GM19239 (cell line): ENCODE measurements at places on chromosomes 16 and 17.

- no peak for DNase-seq
Measured at GRCh38 chr16:23986455-23986854, 150.7 kb downstream of the PRKCB start.

DNA sequence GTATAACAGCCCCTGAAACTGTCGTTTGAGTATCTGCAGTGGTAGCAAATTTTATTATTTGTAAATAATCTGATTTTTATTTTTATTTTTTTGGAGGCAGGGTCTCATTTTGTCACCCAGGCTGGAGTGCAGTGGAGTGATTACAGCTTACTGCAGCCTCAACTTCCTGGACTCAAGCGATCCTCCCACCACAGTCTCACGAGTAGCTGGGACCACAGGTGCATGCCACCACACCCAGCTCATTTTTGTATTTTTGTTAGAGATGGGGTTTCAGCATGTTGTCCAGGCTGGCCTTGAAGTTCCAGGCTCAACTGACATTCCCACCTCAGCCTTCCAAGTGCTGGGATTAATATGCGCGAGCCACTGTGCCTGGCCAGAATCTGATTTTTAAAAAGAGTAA is 2.8 kb downstream of the NDEL1 start:
- DNase-seq, result no peak

GRCh38 chr17:59331929-59332748 is 684 bp downstream of the YPEL2 start:
- peak; percentile 29 for DNase-seq

GRCh38 chr16:80230328-80231120 is 310.3 kb upstream of the DYNLRB2 start:
- DNase-seq, result no peak

DNA sequence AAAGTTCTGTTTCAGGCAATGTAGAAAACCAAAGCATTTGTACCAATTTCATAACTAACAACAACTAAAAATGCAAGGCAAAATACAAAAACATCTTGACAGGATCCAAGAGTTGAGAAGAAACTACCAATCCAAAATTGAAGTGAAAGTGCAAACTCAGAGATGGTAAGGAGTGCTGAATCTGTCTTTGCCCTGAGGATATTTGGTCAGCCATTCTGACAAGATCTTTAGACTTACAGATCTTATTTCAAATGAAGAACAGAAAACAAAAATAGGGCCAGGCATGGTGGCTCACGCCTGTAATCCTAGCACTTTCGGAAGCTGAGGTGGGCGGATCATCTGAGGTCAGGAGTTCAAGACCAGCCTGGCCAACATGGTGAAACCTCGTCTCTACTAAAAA is 412.8 kb downstream of the ZFHX3 start:
- DNase-seq, result no peak

- DNase-seq, result peak; percentile 44
Measured at GRCh38 chr16:23296994-23297393, 5.1 kb upstream of the SCNN1B start.

DNA sequence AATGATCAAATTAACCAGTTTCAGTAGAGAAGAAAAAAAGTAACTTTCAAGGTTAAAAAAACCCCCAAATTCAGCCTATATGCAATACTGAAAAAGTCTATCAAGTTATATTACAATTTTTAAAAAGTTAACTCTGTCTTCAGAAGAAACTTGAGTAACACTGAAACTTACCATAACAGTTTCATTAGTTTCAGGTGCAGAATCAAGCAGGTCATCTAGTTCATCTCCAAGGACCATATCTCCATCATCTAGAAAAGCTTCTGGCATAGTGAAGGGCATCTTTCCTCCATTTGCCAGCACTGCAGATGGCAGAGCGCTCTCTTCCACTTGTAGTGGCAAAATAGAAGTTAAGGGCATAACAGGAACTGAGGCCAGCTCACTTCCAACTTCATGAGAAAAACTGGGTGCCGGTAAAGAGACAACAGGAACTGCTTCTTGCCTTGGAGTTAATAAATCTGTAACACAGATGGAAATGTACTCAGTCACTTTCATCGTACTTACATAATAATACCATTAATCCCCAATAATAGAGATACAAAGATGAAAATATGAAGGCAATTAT is 22.9 kb downstream of the ZC3H7A start:
- no peak for DNase-seq

GRCh38 chr17:30716461-30717290 is 107.8 kb downstream of the CRLF3 start:
- DNase-seq, result no peak

GRCh38 chr17:4482338-4483011 is 16.2 kb upstream of the SPNS2 start:
- no peak for DNase-seq

GRCh38 chr16:27748868-27749546 is 199.1 kb downstream of the KATNIP start:
- DNase-seq, result peak; percentile 37
